ENCODE measurements at places on chromosomes 2 and 18.

DNA sequence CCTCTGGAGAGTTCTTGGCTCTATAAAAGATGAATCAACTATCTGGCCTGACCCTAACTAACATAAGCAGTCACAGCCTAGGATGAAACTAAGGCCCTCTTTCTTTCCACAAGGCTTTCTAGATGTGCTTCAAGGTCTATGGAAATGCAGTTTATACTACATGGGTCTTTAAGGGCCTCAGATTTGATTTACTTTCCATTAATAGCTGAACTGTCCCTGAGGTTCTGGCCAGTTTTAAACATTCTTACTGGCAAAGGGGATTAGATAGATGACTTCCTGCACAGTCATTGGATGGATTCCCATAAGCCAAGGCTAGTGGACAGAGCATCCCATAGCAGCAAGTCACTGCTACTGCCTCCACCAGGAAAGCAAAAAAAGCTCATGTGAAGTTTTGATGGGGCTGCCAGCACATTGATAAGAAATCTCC lies 38.1 kb upstream of the LCLAT1 start:
- DNase-seq = no peak

- DNase-seq = no peak
Observed at GRCh38 chr2:19036091-19036490, 322.3 kb downstream of the OSR1 start.

DNA sequence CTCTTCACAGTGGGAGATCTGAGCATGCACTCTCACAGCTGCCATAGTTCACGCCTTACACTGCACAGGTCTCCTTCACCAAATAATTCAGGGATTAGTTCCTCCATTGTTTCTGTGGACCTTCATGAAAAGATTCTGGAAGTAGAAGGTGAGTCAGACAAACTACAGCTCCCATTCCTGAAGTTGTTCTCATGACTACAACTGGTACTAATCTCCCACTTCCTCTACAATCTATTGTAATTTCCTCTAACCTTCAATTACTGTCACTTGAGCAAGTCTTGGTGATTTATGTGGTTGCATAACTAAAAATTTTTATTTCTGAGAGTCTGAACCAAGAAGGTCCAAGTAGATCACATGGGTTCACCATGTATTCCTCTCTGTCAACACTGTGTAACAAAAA lies 128.7 kb downstream of the XIRP2 start:
- no peak for DNase-seq

GRCh38 chr2:209577376-209578357 lies 153.8 kb downstream of the MAP2 start:
- DNase-seq = no peak

DNA sequence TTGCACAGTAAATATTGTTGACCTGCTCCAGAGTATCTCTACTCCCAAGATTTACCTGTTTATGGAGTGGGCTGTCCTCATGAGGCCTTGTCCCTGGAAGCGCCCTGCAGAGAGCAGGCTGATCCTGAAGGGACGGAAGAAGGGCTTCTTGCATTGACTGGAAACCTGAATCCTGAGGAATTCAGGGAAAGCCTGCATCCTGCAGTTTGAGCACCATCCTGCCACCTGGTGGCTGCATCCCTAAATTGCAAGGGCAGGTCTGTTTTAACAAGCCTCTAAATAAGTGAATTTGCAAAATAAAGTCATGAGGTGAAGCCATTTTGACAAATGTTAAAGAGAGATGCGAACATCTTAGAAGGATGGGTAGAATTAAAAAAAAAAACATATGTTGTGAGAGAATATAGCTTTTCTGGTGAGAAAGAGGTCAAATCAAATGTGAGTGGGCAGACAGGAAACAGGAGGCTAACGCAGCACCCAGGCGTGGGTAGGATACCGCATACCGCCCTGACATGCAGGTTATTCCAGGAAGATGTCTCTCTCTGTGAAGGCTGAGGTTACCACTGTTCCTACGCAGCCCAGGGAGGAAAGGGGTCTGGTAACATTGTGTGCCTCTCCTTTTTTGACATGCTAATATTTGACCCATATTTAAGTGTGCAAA lies 754.9 kb downstream of the RNF144A start:
- peak; percentile 51 for DNase-seq

- DNase-seq = no peak
Observed at GRCh38 chr2:60719331-60719730, 36.7 kb upstream of the PAPOLG start.

DNA sequence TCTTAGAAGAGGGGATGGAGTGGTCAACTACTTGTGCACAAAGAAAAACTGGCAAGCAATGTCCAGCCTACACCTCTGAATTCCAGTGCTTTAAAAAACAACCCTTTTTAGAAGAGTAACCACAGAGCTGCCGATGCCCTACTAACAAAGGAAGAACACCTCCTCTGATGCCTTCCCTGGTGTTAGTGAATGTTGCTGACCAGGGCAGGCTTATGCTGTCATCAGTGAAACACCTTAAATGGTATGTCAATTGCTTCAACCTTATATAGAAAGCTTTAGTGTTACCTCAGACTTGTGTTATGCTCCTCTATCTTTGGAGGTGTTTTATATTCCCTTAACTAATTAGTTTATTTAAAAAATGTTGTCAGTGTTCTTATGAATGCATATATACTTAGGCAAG lies 79.7 kb upstream of the FZD5 start:
- DNase-seq = no peak

DNA sequence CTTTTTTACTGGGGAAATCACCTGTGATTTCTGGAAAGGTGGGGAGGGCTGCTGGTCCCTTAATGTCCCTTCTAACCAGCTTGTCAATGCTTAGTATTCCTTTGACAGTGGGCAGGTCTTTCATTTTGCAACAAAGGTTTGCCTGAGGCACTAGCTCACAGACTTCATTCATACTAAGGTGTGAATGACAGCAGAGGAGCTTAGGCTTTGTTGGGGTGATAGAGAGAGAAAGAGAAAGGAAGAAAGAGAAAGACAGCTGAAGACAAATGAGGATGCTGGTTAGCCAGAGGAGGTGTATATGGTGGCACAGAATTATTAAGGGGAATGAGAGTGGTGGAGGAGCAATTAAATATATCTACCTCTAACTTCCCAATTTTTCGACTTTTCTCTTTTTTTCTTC lies 28.9 kb upstream of the GTF2A1L start:
- DNase-seq = no peak

DNA sequence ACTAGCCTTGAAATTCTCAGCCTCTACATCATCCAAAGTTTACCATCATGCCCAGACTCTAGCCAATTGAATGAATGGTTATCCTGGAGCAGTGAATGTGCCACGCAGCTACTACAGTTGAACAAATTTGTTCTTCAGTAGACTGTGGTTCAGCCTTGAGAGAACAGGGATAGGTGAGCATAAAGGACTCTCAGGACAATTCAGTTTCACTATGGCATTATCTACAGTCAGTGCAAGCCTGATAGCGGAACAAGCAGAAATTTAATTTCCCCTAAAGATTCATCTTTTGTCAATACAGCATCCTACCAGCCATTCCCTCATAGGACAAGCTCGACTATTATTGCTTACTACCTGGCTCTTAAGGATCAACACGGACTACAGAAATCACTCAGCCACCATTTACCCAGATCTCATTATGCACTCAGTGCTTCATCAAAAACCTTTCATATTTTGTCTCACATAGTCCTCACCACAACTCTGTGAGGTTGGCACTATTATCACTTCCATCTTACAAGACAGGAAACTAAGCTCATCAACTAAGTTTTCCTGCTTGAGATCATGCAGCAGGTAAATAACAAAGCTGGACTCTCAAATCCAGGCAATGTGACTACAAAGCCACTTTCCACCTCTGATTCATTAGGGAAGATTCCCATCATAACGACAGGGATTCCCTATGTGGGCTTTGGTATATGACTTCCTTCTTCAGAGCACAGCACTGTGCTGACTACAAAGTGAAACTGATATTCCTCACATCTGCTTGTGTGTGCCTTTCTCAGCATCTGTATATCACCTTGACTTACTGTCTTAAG lies 181.5 kb upstream of the ACVR2A start:
- DNase-seq = no peak

DNA sequence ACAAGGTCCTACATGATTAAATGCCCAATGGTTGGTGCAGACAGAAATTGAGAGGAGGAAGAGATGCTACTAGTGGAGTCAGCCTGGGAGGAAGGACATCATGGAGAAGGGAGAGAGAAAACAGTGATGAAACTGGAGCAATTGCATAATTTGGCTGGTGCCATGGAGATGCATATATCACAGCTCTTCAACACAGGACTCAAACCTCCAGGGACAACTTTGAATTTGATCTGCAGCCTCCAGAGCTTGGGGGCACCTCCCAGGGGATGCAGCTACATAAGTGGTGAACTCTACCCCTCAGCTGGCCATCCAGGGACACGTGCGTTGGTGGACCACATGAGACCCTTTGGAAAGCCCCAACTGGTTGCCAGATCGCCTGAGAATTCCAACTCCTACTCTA lies 80.4 kb downstream of the CTAGE1 start:
- no peak for DNase-seq

DNA sequence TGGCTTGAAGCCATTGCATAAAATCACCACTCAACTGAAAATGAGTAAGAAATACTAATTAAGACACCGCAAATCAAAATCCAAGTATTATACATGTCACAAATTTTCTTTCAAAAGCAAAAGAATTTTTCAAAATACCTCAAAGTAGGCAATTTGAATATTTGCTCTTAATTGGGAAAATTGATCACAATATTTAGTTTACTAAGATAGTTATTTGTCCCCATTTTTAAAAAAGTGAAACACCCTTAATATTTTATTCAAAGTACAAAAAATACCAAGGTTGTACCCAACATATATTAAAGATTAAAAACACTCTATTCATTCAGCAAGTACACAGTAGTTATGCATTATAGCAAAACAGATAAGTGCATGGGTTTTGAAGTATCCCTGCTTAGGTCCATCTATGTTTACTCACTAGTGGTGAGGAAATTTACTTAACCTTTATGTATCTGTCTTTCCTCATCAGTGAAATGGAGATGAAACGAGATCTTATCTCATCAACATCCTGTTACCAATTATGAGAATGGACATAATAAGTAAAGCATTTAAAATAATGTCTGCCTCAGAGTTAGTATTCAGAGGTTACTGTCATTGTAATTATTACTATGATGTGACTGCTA lies 35.1 kb downstream of the VPS54 start:
- DNase-seq = no peak

DNA sequence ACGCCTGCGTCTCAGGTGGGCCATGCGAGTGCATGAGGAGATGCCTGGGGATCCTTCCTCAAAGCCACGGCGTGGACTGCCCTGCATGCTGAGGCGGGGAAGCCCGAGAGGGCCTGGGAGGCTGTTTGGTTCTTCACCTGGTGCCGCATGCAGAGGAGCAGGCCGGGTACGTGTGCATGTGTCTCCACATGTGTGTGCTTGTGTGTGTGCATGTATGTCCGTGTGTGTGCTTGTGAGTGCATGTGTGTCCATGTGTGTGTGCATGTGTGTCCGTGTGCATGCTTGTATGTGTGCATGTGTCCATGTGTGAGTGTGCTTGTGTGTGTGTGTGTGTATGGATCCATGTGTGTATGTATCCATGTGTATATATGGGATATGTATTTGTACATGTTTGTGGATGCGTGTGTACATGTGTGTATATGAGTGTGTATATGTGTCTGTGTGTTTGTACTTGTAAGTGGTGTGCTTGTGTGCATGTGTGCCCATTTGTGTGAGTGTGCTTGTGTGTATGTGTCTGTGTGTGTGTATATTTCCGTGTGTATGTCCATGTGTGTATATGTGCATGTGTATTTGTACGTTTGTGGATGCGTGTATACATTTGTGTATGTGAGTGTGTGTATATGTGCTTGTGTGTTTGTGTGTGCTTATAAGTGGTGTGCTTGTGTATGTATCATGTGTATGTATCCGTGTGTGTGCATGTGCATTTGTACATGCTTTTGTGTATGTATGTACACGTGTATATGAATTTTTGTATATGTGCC lies 79.0 kb downstream of the PTGR3 start:
- no peak for DNase-seq

GRCh38 chr2:23453836-23454460 lies 69.0 kb downstream of the KLHL29 start:
- DNase-seq = no peak

DNA sequence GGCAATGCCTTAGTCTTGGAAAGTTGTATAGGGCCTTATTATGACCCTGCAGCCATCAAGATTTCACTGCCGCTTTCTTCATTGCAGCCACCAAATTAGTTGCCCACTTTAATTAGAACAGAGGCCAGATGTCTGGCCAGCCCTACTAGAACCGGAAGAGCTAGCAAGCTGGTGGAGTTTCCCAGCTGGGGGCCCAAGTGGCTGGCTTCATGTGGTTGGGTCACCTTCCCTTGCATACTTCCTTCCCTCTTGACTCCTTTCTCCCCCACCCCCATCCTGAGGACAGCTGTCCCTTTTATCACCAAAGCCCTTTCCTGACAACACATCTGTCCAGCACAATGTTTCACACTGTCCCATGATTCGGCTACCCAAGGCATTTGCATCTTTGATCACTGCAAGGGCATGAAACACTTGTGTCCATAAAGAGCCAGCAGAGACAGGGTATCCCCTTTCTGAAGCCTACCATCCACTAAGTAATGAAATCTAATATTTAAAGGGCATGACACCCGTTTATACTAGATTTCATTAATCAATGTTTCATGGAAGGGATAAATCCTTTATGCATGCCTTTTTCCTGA lies 187.2 kb downstream of the BCL11A start:
- DNase-seq = no peak

GRCh38 chr2:27925766-27926472 lies 35.4 kb downstream of the BABAM2 start:
- no peak for DNase-seq

DNA sequence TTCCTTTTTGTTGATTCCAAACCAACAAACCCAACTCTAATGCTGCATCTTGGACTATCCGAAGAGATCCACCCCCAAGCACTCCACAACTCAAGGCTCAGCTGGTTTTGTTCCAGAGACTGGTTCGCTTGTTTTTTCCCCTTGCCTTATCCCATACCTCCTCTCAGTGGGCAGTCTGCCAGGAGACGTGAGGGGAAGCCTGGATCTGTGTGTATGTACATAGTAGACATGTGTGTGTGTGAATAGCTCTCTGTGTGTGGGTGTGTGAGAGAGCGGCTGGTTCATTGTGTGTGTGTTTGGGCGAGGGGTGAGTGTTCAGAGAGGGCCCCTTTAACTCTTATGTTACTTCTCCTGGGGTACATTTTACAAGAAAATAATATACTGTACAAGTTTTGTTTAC lies 94.4 kb downstream of the NRP2 start:
- no peak for DNase-seq

DNA sequence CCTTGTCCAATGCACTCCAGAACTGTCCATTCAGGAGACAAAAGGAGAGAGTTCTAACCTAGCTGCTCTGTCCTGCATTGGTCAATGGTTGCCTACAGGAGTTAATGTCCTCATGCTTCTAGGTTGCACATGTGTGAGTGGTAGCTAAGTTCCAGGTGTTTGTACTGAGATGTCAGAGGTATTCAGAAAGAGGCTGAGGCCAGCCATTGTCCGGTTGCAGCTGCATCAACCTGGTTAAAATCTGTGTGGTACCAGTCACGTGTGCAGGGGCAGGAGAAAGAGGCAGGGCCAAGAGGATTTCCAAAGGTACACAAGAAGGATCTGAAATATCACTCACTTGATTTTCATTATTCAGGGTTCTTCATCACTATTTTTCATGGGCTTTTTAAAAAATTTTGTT lies 70.8 kb downstream of the DTNA start:
- no peak for DNase-seq
